ENCODE measurements at places on chromosomes 7 and 10. TPM values are rescaled to one million over a fixed set of nuclear protein-coding genes. Genes with fewer than 3 reads are reported as not detected.

GRCh38 chr10:104252368-104252767 is 2.3 kb upstream of the GSTO1 start:
- DNase-seq: no peak

DNA sequence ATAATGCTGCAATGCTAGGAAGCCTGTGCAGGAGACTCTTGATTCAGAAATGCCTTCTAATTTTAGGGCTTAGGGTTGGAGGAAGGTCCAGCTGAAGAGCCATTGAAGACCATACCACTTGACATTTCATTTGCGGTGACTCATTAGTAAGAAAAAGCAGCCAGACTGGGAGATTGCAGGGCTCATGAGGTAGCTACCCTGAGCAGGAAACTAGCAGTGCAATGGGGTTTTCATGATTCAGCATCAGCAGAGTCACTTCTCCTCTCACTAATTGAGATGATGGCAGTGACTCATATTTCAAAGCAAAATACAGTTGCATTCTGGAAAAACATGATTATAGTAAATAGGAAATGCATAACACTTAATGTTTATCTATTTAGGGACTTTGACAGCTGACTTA is 434.1 kb downstream of the DNAJB9 start:
- no peak for DNase-seq

CDNF gene
- total RNA-seq: 34.6 TPM

DNA sequence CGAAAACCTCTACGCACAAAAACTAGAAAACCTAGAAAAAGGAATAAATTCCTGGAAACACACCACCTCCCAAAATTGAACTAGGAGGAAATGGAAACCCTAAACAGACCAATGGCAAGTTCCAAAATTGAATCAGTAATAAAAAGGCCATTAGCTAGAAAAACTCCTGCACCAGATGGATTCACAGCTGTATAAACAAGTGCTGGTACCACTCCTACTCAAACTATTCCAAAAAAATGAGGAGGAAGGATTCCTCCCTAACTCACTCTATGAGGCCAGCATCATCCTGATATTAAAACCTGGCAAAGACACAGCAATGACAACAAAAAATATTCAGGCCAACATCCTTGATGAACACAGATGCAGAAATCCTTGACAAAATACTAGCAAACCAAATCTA is 228.2 kb downstream of the CHRM2 start:
- DNase-seq: no peak

KCND2 gene
- 0.67 TPM for total RNA-seq

AKR1D1 gene
- total RNA-seq: not detected

GRCh38 chr7:38873433-38873832 is 35.6 kb downstream of the VPS41 start:
- DNase-seq: no peak

DNA sequence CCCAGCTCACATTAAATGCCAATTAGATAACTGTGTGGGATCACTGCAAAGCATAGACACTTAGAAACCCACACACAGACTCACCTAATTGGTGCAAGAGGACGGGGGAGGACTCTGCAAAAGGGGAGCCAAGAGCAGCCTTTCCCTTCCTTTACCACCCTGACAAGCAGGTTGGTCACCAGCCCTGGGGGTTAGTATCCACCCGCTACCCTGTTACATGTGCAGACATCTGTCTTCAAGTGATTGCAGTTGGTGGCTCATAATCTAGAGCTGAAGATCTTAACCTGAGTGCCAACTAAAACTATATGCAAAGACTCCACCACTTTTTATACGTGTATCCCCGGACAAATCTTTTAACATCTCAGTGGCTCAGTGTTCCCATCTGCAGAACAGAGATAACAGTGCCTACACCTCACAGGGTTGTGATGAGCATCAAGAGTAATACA is 56.9 kb downstream of the SORBS1 start:
- DNase-seq: no peak

GRCh38 chr10:122767621-122768388 is 68.2 kb upstream of the C10orf120 start:
- DNase-seq: peak; percentile 70

HABP2 gene
- 10.3 TPM for total RNA-seq

DNA sequence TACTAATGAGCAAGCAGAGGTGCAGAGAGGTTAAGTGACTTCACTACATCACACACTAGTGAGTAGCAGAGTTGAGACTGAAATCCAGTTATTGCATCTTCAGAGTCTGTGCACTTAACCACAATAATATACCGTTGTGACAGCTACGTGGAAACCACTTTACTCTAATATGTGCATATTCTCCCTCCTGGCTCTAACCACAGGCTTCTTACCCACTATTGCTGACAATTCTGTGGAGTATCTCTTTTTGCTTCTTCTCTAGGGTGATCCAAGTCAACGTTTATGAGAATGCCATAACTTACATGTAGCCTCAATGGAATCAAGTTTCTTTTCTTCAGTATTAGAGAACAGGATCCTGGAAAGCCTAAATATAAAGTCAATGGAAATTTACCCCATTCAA is 64.2 kb upstream of the MEOX2 start:
- DNase-seq: no peak

DNA sequence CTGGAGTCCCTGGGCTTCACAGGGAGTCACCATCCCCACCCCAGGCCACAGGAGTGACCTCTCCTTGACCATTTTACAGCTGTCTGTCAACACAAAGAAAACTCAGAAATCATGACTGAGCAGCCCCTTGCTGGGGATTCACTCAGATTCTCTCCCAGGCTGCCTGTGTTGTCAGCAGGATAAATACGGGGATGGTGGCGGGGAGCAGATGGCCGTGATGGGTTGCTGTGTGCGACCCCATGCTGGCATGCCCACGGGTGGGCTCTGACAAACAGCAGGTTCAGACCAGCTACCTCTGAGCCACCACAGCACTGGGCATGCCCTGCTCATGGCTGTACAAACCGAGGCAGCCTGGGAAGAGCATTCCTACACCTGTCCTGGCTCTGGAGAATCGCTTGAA is 136.1 kb downstream of the SLIT1 start:
- DNase-seq: no peak

NACAD gene
- 2.3 TPM for total RNA-seq

DNA sequence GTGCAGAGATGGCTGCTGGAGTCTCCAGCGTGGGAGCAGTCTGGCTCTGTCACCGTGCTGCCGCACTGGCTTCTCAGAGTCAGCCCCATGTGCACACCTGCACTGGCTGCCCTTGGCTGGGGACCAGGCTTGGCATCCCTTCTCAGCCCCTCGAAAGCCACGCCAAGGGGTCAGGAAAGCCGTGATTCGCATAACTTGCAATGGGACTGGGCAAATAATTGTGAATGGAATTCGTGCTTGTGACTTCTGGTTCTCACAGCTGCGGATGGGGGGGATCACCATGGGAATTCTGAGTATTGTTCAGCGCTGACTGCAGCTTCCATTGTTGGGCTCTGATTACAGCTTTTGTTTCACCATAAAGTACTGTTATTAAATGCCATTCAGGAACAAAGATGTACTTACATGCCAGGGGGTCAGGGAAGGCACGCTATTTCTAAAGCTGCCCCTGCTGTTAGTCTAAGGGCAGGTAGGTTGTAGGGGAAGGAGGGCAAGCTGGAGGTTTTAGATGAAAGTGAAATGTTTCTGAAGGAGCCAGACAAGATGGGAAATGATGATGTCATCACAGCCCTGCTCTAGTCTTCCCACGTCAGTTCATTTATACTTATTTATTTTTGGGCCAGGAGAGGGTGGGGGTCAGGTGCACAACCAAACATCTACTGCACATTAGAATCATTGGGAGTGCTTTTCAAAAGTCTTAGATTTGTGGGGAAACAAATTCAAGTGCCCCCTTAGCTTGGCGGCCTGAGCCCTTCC is 5.8 kb upstream of the PLEKHA1 start:
- no peak for DNase-seq

DNA sequence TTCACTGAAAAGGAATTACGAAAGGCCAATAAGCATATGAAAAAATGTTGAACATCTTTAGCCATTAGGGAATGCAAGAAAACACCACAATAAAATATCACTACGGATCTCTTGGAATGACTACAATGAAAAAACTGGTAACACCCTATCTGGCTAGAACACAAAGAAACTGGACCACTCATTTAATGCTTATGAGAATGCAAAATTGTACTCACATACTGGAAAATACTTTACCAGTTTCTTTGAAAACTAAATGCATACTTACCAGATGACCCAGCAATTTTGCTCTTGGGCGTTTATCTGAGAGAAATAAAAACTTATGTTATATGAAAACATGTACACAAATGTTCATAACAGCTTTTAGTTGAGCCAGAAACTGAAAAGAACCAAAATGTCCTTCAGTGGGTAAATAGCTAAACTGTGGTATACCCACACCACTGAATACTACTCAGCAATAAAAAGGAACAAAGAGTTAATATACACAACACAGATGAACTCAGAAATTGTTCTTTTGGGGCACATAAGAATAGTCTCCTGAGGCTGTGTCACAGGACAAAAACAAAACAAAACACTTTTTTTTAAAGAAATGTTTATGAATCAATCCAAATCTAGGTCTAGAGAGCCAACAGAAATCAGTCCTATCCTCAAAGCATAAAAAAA is 23.5 kb downstream of the CNOT4 start:
- no peak for DNase-seq

- no peak for DNase-seq
These were observed 294.5 kb upstream of the NFE2L3 start for GRCh38 chr7:25857376-25858067.

DNA sequence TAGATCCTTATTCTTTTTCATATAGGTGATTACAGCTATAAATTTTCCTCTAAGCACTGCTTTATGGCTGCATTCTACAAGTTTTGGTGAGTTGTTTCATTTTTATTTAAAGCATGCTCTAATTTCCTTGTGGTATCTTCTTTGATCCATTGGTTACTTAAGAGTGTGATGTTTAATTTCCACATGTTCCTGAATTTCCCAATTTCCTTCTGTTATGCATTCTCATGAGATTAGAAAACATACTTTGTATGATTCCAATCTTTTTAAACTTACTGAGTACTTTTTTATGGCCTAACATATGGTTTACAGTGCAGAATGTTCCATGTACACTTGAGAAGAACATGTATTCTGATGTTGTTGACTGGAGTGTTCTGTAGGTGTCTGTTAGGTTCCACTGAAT is 53.4 kb downstream of the MYL10 start:
- no peak for DNase-seq

DNA sequence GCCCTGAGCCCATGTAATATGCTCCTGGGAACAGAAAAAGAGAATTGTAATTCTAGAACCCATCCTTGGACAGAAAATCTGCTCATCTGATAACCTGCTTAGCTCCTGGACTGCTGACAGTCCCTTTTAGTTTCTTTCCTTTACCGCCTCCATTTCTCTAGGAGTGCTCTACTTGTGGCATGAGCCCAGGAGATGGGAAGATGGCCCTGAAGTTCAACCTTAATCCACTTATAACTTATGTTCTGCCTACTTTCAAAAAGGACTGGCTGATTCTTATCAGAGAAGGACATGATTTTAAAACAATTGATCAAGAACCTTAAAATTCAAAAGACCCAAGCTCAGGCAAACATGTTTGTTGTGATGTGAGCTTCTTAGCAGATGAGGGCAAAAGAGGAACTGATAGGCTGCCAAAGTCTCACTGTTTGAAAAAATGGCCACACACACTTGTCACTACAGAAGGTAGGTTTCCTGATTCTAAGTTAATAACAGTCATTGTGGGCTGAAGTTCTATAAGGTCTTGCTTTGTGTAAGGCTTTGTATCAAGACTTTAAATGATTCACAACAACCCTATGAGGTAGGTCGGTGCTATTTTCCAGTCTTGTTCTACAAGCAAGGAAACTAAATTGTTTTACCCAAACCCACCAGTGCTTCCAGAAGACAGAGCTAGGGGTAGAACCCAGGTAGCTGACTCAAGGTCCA is 94.3 kb upstream of the AFAP1L2 start:
- DNase-seq: no peak

GRCh38 chr10:18498998-18499397 is 152.4 kb downstream of the NSUN6 start:
- DNase-seq: no peak

DNA sequence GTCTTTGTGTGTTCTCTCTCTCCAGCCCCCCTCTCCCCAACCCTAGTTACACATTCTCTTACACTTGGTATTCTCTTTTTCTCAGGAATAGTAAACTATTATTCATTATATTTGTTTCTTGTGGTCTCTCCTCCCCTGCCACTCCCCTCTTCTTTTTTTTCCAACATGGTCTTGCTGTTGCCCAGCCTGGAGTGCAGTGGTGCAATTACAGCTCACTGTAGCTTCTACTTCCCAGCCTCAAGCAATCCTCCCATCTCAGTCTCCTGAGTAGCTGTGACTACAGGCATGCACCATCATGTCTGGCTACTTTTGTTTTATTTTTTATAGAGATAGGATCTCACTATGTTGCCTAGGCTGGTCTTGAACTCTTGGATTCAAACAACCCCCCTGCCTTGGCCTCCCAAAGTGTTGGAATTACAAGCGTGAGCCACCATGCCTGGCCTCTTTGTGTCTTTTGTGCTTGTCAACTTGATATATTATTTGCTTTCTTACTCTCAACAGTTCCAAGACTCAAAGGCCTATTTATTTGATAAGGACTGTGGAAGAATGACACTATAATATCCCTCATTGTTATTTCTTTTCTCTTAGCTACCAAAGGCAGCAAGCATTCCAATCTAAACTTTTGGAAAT is 66.9 kb downstream of the MLLT10 start:
- no peak for DNase-seq

PRF1 gene
- 6.3 TPM for total RNA-seq

DNA sequence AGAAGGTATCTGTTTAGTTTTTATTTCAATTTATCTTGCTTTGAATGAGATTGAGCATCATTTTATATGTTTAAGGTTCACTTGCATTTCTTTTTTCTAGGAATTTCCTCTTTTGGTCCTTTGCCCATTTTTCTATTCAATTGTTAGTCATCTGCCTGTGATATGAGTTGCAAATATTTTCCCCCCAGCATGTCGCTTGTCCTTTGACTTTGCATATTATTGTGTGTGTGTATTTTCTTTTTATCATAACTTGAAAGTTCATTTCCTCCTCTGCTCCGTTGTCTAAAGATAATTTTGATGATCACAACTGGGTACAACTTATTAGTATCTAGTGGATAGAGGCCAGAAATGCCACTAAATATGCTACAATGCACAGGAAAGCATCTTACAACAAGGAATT is 132.7 kb upstream of the MDFIC start:
- no peak for DNase-seq

SDHAF3 gene
- 3.0 TPM for total RNA-seq

- DNase-seq: no peak
These were observed 167.8 kb upstream of the ASAH2 start for GRCh38 chr10:50419091-50419490.
